ENCODE measurements at places on chromosomes 2 and 18. TPM values are rescaled to one million over a fixed set of nuclear protein-coding genes. Genes with fewer than 3 reads are reported as not detected.

DNA sequence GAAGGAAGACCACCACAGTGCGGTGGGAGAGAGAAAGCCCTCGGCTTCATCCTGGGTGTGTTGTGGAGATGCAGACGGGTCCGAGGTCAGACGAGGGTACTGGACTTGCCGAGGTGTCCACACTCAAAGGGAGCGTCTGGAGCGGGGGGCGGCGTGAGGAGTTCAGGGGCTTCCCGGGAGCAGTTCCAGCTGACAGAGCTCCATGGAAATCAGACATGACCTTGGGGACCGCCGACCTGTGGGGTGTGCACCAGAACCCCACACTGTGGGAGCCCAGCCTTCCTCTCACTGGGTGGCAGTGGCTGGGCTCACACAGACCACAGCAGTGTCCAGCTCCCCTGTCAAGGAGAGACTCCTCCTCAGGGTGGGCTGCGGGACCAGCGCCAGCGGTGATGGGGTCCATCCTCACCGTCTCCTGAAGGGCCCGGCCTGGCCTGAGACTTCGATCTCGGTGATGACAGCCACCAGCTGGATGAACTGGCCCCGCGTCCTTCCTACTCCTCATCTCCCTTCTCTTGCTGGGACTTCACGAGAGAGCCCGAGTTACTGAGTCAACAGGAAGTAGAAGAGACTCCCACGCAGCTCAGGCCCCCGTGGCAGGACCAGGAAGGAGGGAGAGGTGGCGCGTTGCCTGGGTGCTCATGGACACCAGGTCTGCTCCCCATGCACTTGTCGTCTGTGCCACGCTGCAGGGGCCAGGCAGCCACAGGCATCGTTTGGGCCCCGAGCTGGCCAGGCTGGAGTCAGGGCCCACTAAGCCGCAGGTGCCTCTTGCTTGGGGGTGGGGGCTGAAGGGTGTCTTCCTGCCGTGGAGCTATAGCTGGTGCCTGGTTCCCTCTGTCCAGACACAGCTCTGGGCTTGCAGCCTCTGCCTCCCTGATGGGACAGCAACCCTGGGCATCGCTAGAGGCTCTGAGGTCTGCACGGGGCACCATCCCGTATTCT is 101.9 kb upstream of the CTDP1 start:
- no peaks in the 10 kb centered on the region for H3K27me3 ChIP-seq
- peak; percentile 28 for DNase-seq

DNA sequence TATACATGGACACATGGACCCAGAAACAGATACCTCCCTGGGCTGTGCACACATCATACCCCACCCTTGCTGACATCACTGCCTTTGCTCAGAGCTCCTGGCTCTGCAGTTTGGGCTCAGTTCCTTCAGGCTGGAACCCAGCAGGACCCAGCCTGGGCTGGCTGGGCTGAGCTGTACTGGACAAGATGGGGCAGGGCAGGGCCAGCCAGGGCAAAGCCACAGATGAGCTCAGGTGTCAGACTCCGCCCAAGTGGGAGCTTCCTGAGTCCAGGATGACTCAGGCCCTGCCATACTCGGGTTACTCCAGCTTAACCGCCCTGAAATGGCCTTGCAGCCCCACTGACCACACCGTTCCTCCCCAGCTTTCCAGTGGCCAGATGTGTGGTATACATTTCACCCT is 284.9 kb downstream of the OSR1 start:
- no peaks in the 10 kb centered on the region for H3K36me3 ChIP-seq
- no peaks in the 10 kb centered on the region for H3K27me3 ChIP-seq
- no peak overlapping the region for H3K27ac ChIP-seq
- H3K4me3 ChIP-seq: no peak overlapping the region
- no peak for DNase-seq

DNA sequence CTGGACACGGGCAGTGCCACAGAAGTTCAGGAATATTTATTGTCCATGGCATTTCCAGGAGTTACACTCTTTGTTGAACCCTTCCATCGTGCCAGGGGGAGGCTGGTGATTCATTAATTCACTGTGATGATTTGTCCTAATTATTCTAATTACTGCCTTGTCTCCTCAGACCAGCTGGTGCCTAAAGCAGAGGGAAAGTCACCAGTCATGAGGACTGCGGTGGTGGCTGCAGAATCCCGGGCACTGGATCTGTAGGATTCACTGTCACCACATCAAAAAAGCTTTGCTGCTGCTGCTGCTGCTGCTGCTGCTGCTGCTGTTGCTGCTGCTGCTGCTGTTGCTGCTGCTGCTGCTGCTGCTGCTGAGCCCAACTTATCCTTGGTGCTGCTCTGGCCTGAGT is 908.2 kb downstream of the TSN start:
- no peak overlapping the region for H3K27ac ChIP-seq
- no peak for DNase-seq
- H3K4me1 ChIP-seq: no peaks in the 10 kb centered on the region

DNA sequence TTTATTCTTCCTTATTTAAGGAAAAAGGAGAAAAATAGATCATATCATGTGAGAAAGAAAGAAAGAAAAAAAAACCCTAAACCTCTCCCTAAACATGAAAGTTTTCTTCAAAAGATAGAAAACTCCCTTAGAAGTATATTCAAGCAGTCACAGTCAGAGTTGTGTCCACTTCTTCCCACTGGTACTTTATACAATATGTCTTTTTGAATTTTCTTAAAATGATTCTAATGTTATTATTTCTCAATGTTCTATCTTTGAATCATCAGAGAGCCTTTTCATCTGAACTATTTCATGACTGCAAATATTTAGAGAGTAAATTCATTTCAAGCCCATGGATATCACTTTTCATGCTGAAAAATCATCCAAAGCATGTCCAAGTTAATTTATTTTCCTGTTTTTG is 205.2 kb upstream of the SPOPL start:
- no peaks in the 10 kb centered on the region for H3K36me3 ChIP-seq
- no peaks in the 10 kb centered on the region for H3K27me3 ChIP-seq
- H3K4me1 ChIP-seq: no peaks in the 10 kb centered on the region
- no peak overlapping the region for H3K4me3 ChIP-seq
- no peak overlapping the region for H3K27ac ChIP-seq

DNA sequence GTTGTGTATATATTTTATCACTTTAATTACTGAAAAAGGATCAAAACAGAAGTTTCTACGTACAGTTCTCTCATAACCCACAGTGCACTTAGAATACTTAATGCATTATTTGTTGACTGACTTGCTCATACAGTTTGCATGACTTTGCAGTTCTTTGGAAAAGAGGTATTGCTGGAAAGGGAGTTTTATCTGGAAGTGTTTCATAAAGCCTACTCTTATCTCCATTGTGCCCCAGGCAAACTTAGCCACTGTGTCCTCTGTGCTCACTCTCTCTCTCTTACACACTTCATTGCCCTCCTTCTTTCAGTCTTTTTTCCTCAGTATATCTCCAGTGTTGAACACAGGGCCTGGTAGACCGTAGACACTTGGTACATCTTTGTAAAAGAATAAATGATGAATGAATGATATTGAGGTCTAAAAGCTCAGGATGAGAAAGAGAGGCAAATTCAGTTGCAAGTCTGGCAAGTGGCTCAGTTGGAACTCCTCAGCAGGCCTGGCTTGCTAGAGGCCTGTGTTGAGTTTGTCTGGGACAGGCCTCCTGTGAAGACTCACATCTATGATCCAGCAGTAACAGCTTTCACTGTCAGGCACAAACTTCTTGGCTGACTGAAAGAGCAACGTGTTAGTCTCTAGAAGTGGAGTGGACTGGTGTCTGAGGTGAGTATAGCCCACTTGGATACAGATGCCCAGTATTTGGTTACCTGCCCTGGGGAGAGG is 56.1 kb downstream of the SETBP1 start:
- no peak overlapping the region for H3K4me3 ChIP-seq
- H3K4me1 ChIP-seq: peaks cover 11% of the 10 kb centered on the region
- H3K27me3 ChIP-seq: peaks cover 49% of the 10 kb centered on the region
- no peak for DNase-seq

DNA sequence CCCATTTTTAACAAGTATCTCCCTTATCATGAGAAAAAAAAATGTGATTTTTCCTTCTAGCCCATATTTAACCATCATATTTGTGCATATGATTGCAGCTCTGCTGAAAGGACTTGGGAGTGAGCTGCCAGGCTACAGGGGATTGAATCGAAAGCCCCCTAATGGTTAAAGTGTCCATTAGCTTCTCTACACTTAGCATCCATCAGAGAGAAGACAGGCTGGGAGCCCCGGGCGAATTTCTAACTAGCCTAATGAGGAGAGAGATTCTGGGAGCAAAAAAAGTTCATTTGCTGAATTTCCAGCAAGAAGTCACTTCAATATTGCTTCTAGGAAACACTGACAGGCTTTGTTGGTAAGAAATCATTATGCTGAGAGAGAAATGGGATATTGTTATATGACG is 848.8 kb downstream of the TDRD15 start:
- no peaks in the 10 kb centered on the region for H3K4me1 ChIP-seq
- no peak overlapping the region for H3K4me3 ChIP-seq
- no peak overlapping the region for H3K27ac ChIP-seq
- no peaks in the 10 kb centered on the region for H3K36me3 ChIP-seq

- H3K36me3 ChIP-seq: no peaks in the 10 kb centered on the region
- no peaks in the 10 kb centered on the region for H3K4me1 ChIP-seq
- H3K27me3 ChIP-seq: no peaks in the 10 kb centered on the region
These were observed 134.5 kb downstream of the NCKAP5 start for GRCh38 chr2:133433455-133434451.

DNA sequence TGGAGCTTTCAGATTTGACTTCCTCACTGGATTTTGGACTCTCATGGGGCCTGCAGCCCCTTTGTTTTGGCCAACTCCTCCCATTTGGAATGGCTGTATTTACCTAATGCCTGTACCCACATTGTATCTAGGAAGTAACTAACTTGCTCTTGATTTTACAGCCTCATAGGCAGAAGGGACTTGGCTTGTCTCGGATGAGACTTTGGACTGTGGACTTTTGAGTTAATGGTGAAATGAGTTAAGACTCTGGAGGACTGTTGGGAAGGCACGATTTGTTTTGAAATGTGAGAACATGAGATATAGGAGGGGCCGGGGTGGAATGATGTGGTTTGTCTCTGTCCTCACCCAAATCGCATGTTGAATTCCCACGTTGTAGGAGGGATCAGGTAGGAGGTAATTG is 233.4 kb upstream of the GALNT5 start:
- no peak for DNase-seq
- no peaks in the 10 kb centered on the region for H3K4me1 ChIP-seq
- no peak overlapping the region for H3K4me3 ChIP-seq
- H3K36me3 ChIP-seq: no peaks in the 10 kb centered on the region

GRCh38 chr18:38402509-38402908 is 836.9 kb upstream of the CELF4 start:
- DNase-seq: no peak
- H3K27me3 ChIP-seq: no peaks in the 10 kb centered on the region
- no peak overlapping the region for H3K4me3 ChIP-seq
- H3K4me1 ChIP-seq: no peaks in the 10 kb centered on the region

DNA sequence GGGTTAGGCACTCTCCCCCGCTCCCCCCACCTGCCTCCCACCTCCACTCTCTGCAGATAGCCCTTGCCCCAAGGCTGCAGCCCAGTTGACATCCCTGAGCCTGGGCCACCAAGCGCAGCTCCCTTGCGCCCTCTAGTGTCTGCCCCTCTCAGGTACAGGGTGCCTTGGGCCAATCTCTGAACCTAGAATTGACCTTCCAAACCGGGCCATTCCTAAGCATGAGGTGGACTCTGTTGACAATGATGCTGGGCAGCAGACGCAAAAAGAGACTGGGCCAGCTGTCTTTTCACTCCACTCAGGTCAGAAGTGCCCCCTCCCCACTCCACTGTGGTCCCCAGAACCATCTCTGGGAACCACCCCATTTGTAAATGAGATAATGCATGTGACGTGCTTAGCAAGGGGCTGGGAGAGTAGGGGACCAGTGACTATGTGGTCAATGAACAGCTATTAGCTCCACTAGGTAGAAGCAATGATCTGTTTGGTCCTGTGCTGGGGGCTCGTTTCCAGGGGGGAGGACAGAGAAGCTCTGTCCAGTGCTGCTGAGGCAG is 43.3 kb upstream of the PLB1 start:
- H3K27ac ChIP-seq: peak overlapping the region; percentile 32
- peaks cover 2% of the 10 kb centered on the region for H3K36me3 ChIP-seq
- DNase-seq: peak; percentile 86
- no peaks in the 10 kb centered on the region for H3K27me3 ChIP-seq

DNA sequence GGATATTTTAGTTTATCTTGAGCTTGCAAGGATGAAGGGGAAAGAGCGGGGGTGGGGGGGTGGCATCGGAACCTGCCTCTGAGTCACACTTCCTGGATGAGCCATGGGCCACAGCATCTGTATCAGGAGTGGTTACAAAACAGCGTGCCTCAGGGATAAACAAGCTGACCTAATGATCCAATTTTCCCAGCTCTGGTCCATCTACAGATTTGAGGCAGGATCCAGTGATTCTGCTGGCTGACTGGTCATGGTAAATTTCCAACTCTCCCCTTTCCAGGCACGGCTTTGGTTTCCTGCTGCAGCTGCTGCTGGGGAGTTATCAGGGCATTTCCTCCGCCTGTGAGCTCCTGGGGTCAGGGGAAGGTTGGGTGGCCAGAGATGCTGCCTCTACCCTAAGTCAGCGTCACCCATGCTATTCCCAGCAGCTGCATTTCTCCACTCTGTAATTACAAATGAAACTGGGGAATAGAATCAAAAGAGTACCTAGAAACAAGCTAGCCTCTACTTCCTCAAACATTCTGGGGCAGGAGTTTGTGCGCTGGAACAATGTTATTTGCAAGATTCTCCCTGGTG is 4.7 kb upstream of the HPCAL1 start:
- peaks cover 4% of the 10 kb centered on the region for H3K36me3 ChIP-seq
- peaks cover 4% of the 10 kb centered on the region for H3K27me3 ChIP-seq
- peak overlapping the region; percentile 61 for H3K4me3 ChIP-seq
- no peak for DNase-seq

DNA sequence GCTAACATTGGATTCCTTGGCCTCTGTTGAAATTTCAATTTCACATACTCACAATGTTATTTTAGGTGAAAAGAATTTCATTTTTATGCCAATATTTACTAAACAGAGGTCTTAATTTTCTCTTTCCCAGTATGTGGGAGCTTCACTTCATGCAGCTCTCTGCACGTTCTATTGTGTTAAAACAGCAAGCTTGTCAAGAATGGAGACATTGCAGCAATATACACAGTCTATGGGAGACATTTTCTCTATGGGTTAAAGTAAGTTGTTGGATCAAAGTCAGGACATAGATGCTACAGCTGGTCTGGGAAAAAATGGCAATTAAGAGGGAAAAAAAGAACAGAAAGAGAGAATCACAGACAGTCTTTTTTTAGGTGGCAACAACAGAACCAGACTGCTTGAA is 70.4 kb upstream of the ARHGAP15 start:
- no peak overlapping the region for H3K27ac ChIP-seq
- no peaks in the 10 kb centered on the region for H3K36me3 ChIP-seq
- no peaks in the 10 kb centered on the region for H3K4me1 ChIP-seq

GRCh38 chr2:32773448-32773808 is 145.6 kb downstream of the TTC27 start:
- H3K27me3 ChIP-seq: no peaks in the 10 kb centered on the region
- H3K4me3 ChIP-seq: no peak overlapping the region
- peaks cover 7% of the 10 kb centered on the region for H3K36me3 ChIP-seq
- H3K4me1 ChIP-seq: peaks cover 3% of the 10 kb centered on the region
- no peak overlapping the region for H3K27ac ChIP-seq

GRCh38 chr2:226491112-226491511 is 308.5 kb downstream of the IRS1 start:
- no peak for DNase-seq
- H3K27me3 ChIP-seq: no peaks in the 10 kb centered on the region
- H3K4me1 ChIP-seq: no peaks in the 10 kb centered on the region
- H3K27ac ChIP-seq: no peak overlapping the region
- no peak overlapping the region for H3K4me3 ChIP-seq

- no peak for DNase-seq
- no peak overlapping the region for H3K27ac ChIP-seq
- no peaks in the 10 kb centered on the region for H3K27me3 ChIP-seq
- peak overlapping the region; percentile 14 for H3K4me3 ChIP-seq
These were observed 20.8 kb downstream of the RASGRP3 start for GRCh38 chr2:33497221-33497650.

Gene SPATA3
- total RNA-seq: not detected

Gene EVX2
- not detected for total RNA-seq

Gene TUBB8B
- not detected for total RNA-seq
